ENCODE measurements at places on chromosomes 2 and 18.

- DNase-seq = no peak
These were observed 101.5 kb downstream of the ZNF521 start for GRCh38 chr18:25250474-25250851.

DNA sequence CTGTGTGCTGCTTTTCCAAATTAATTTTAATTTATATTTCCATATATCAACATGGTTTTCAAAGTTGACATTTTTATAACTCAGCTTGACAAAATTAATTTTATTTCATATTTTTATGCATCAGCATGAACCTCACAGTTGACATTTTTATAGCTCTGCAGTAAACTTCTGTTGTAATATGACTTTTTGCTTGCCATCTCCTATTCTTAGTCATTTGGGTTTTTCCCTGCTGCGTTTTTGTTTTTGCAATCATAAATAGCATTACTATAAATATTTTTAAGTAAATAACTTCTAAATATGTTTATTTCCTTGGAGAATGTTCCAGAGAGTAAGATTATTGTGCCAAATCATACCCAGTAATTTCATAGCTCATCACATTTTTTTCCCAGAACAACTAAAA, 21.0 kb upstream of the L3MBTL4 start:
- DNase-seq = no peak

- no peak for DNase-seq
These were observed 66.7 kb downstream of the DNMT3A start for GRCh38 chr2:25274868-25275574.

GRCh38 chr18:24987303-24988252, 364.4 kb downstream of the ZNF521 start:
- no peak for DNase-seq

DNA sequence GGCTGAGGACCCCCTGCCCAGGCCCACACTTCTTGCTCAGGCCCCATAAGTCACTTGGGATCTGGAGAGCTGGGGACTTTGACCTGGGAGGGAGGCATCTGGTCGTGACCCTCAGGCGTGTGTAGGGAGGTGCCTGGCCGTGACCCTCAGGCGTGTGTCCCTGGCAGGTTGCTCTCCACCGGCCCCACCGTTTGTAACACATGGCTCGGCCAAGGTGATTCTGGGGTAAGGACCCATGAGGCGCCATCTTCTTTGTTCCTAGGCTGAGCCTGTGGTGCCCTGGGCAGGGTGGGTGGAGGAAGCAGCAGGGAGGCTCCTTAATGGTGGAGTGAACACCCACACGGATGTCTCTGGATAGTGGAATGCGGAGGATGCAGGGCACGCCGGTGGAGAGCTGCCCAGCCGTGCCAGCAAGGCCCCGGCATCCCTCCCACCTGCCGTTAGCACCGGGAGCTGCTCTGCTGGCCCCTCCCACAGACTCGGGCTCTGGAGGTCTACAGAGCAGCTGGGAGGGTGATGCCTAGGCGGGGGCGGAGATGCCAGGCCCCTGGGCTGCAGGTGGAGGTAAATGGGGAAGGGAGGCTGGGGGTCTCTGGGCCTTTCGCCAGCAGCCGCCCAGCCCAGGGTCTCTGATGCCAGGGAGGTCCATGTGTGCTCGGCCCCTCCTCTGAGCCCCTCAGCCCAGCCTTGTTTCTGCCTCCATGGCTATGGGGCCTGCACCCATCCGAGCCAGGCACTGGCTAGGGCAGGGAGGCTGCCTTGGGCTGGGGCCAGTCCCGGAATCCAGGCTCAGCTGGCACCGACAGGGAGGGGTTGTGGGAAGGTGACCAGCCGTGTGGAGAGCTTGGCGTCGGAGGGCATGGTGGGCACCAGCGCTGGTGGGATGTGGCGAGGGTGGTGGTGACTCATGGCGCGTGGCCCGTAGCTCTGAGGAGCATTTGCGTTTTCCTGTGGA, 1.1 kb upstream of the GAL3ST2 start:
- DNase-seq = no peak

DNA sequence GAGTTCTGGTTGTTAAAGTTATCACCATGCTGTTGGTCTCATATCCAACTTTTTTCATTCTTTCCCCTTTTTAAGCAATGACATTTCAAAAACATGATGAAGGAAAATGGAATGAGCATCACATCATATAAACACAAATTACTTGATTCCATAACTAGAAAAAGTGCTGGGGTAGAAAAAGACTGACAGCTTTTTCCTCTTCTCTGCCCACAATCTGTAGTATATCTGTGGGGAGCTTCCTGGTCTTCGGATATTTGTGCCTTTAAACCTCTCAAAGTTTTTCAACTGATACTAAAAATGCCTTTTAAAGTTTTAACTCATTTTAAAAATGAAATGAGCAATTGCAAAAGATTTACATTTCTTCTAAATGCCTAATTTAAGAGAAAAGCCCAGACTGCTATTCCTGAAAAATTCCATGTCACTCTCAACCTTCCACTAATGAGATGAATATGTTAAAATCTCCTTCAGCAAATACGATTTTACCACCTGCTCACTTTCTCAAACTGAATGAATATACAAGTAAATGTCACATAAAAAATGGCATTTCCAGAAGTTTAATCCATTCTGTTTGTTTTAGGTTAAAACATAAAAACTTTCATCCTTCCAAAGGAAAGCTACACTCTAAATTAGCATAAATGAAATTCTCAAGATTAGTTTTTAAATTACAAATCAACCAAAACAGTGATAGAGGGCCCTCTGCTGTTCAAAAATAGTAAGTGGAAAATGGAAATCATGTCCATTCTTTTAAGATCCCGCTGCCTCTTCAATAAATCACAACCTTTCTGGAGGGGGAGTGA, 2.1 kb downstream of the DNAH7 start:
- DNase-seq = no peak

GRCh38 chr2:219272995-219273394, 6.2 kb upstream of the DNAJB2 start:
- no peak for DNase-seq

DNA sequence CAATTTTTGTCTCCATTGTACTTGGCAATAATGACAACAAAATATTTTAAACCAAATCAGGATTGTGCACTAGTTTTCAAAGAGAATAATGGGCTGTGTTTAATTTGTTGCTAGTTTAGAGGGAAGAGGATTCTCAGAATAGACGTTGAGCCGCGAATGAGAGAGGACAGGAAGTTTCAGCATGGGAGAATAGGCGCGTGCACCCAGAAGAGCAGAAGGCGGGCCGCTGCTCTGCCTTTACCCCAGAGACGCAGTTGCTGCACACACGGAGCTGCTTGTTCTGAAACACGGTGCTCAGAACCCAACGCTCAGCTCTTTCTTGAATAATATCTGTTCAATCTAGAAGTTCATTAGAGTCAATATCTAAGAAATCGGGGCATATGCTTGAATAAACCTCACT, 223.4 kb downstream of the MYT1L start:
- no peak for DNase-seq

GRCh38 chr2:20470211-20470610, 23.3 kb downstream of the RHOB start:
- DNase-seq = no peak

DNA sequence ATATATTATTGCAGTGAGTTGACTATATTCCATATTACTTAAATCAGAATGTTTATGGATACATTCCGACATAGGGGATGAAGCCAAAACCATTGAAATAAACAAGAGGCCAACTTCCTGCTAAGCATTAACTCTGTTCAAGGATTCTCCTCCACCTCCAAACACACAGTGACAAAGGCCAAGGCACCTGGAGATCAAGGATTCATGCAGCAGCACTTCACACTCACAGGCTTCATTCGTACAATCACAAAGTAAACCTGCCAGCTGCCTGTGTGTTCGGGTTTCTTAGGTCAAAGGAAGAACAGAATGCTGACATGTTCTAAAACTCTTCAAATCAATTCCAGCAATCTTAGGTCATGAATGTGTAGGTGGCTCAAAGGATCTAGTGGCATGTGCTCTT, 22.8 kb downstream of the WDFY1 start:
- no peak for DNase-seq

- no peak for DNase-seq
These were observed 79.6 kb downstream of the STPG4 start for GRCh38 chr2:47075361-47076125.

GRCh38 chr2:8498994-8499393, 182.9 kb upstream of the ID2 start:
- no peak for DNase-seq

DNA sequence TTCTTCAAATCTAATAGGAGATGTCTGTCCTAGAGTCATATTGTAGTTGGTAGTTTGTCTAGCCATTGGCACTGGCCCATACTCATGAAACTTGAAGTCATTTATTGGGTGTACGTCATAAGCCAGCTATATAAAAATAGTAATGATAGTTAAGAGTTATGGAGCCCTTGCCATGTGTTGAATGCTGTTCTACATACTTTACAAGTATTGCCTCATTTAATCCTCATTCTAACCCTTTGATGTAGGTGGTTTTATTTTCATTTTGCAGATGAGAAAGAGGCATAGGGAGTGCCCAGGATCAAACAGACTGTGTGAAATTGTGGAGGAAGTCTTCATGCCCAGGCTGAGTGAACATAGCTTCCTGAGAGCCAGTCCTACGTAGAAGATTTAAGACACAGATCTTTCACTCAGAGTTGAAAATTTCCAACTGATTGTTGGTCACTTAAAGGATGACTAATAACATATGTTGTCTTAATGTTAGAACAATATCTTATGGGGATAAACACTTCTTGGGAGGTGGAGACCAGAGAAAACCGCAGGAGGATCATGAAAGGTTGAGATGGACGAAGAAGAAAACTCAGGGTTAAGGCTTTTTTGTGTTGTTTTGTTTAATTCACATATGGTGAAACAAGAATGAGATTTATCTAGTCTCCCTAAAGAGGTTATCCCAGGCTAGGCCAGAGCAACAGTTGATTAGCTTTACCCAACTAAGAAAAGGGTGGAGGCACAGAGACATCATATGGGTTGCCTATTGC, 156.0 kb downstream of the CERS6 start:
- no peak for DNase-seq

DNA sequence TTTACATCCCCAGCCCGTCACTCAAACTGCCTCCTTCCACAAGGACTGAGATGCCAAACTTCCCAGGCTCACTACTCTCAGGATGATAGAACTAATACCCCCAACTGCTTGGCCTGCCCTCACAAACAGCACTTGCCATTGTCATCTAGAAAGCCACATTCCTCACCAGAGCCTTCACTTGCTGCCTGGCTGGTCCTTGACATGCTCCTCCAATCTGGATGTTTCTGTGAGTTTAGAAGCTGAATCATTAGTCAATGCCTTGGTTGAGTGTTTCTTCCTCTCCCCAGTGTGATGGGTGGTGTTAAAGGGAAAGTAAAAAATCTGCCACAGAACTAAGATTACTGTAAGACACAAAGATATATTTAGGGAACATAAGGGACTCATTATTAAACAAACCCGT, 52.5 kb downstream of the MARCHF4 start:
- no peak for DNase-seq
